Suprapubic skin (tissue), 4 donors: ENCODE measurements at places on chromosomes 16 and 17.
A peak's percentile ranks its signal among the peaks of the same experiment; 100 is the strongest.

DNA sequence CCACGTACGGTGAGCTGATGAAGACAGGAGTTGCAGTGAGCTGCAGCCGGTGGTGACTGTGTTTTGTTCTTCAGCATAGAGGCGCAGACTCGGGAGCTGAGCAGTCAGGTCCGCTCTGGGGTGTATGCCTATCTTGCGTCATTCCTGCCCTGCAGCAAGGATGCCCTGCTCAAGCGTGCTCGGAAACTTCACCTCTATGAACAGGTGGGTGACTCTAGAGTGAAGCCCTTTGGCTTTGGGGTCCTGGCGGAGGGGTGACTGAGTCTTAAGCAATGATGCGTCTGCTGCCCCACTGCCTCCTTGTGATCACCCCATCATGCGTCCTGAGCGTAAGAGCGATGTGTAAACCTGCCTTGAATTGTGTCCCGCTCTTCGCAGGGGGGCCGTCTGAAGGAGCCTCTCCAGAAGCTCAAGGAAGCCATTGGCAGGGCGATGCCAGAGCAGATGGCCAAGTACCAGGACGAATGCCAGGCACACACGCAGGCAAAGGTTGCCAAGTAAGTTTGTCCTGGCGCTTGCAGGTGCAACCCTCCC is 22.9 kb downstream of the UBN1 start:
- DNase-seq, result no peak

- DNase-seq, result peak; percentile 80
Observed at GRCh38 chr16:3157229-3158025, 22.6 kb downstream of the ZNF213 start.

DNA sequence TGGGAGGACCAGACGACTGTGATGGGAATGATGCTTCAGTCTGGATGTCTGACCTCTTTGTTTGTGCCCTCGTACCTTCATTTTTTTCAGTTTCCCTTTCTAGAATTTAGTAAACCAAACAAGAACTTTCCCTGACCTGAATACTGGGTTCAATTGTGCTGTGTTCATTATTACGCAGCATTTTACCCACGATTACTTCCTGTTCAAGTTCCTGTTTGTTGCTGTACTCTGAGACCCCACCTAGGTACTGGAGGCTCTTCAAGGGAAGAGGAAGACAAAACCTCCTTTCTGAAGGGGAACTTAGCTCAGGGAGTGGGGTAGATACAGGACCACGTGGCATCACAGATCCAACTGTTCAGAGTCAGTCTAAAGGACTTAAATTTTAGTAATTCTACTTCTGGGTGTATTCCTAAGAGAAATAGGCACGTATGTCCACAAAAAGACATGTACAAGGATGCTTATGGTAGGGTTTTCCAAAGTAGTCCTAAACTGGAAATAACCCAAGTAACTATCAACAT is 9.2 kb upstream of the PRKCB start:
- DNase-seq, result no peak

- no peak for DNase-seq
Observed at GRCh38 chr17:68257934-68258333, 10.1 kb downstream of the AMZ2 start.

GRCh38 chr17:62984801-62985200 is 18.8 kb downstream of the TANC2 start:
- no peak for DNase-seq

DNA sequence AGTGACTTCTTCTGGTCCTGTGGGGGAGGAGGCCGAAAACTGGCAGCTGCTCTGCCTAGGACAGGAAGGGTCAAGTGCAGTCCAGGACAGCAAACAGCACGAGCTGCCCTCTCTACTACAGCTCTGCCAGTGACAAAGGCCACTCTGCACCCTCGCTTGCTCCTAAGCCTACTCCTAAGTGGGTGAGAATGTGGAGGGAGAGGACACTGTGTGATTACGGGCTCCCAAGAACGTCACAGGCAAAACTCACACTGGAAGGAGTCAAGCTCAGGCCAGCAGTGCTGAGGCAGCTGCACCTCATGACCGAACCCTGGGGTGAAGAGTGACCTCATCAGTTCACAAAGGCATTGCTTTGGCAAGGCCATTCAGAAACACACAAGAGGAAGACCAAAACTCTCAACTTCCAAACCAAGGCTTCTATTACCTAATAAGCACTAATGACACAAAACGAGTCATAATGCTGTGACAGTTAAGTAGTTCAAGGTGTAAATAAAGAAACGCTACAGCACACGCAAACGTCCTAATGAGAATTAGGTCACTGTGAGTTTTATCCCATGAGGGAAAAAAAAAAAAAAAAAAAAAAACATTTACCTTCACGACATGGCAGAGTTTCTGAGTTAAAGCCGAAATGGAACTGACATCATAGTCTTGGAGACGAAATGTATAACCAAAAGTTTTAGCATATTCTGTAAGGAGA is 35.1 kb downstream of the MARF1 start:
- DNase-seq, result no peak

DNA sequence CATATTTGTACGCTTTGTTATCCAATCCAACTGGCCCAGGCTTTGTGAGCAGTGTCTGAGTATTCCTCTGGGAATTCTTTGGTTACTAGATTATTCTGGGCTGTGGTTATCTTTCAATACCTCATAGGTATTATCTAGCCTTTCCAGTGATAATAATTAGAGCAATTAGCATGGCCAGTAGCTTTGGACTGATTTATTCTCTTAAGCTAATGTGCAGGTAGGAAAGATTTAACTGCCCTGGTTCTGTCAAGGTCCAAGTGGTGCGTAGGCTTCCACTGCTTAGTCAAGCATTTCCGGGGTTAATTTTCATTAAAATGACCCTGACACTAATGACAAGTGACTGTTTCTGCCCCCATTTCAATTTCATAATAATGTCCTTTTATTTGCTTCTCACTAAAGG is 54.2 kb upstream of the PMFBP1 start:
- DNase-seq, result no peak

GRCh38 chr16:12674071-12674470 is 129.6 kb downstream of the CPPED1 start:
- DNase-seq, result no peak

DNA sequence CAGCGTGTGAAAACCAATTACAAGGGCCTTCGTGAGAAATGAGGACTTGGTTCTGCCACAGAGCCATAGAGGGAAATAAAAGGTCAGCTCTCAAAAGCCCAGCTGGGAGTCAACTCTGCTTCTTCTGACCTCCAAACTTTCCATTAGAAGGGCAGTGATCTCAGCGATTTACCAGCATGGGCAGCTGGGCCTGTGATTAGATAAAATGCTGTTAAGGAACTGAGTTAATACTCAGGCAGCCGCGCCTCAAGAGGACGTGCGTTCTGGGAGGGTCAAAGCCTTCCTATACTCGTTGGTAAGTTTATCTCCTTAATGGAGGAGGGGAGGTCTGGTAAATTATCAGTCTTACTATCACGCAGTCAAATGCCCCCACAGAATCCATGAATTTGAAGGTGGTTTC is 480.2 kb upstream of the ERCC4 start:
- DNase-seq, result no peak

GRCh38 chr17:41692722-41693521 is 4.2 kb downstream of the EIF1 start:
- DNase-seq, result no peak

DNA sequence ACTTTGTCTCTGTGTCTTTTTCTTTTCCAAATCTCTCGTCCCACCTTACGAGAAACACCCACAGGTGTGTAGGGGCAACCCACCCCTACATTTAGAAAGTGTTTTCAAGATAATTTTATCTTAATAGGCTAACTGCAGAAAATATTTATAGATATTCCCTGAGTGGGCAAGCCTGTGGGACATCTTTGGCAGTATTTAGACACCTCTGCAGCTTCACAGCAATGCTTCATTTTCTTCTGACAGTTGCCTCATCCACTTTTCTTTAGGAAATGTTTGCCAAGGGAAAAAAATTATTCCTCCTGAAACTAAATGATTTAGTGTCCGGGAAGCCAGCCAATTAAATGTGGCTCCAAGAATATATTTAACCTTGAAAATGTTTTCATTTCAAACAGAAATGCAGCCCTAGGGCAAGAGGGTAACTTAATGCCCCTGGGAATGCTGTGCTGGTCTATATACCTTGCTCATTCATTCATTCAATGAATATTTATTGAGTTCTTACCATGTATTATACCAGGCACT is 290.4 kb downstream of the ABCC12 start:
- no peak for DNase-seq

- no peak for DNase-seq
Observed at GRCh38 chr17:40604327-40605080, 39.2 kb upstream of the CCR7 start.

- DNase-seq, result peak; percentile 81
Observed at GRCh38 chr17:76725580-76726230, 701 bp downstream of the JMJD6 start.

- no peak for DNase-seq
Observed at GRCh38 chr17:67679225-67679624, 38.5 kb upstream of the NOL11 start.

GRCh38 chr16:67641779-67642708 is 2.9 kb upstream of the CARMIL2 start:
- no peak for DNase-seq

DNA sequence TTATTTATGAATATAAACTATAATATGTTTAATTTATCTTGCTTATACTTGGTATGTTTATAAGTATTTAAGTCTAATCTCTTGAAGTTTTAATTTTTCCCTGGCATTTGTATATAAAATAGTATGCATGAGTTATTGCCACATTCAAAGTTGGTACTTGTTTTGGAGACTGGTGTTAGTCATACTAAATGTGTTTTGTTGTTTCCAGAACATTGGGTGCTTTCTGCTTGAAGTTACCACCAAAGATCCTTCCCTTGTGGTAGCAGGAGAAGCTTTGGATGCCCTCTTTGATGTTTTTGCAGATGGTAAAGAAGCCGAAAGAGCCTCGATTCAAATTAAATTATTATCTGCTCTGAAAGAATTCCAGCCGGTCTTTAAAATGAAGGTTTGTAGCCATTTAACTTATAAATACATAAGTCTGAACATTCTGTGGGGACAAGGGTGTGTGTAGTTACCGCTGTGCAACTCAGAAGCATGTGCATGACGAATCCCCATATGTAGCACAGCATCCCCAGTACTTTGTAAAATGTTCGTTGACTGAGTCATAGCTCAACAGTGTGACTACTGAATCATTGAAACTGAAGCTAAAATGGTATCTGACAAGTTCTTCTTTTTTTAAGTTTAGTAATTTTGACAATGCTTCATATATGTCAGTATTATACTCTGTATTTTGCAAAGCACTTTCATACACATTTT is 36.4 kb downstream of the HEATR3 start:
- no peak for DNase-seq

- DNase-seq, result no peak
Observed at GRCh38 chr16:48574766-48575165, 35.2 kb downstream of the N4BP1 start.

DNA sequence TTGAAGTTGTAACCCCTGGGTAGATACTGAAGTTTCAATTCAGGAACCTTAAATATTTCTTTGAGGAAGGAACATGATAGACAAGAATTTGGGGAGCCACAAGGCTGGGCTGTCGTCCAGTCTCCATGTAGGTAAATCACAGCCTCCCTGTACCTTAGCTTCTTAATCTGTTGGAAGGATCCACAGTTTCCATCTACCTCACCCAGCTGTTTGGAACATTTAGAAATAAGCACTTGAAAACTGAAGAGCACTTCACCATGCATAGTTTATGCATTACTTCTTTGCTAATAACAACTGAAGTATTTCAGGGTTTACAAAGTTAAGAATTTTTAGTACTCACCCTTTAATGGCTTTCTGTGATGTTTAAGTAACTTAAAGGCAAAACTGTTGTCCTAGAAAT is 17.2 kb downstream of the TXNDC11 start:
- no peak for DNase-seq

- DNase-seq, result peak; percentile 73
Observed at GRCh38 chr17:751269-752001, 629 bp downstream of the GEMIN4 start.

- DNase-seq, result no peak
Observed at GRCh38 chr17:36947922-36948716, 635 bp upstream of the AATF start.

GRCh38 chr17:48632579-48633265 is 6.6 kb upstream of the HOXB9 start:
- DNase-seq, result no peak

DNA sequence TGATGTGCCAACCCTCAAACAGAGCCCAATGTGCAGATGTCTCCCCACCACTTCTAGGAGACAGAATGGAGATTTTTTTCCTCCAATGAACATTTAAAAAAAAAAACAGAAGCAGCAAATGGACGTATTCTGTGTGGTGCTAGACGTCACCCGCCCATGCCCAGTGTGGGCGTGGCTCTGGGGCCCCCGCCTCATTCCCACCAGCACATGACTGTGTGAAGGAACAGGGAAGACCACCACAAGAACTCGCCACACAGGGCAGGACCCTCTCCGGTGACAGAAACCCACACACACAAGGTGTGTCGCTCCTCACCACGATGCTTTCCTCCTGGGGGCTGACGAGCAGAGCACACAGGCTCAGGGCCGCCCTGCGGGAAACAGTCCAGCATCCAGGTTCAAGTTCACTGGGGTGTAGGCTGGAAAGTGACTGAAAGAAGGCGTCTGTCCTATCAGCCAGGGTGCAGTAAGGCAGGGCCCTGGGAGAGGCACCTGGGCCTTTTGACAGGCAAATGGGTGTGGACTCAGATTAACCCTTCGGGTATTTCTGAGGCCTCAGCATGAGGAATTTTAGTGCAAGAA is 53.5 kb downstream of the KLHDC4 start:
- no peak for DNase-seq

DNA sequence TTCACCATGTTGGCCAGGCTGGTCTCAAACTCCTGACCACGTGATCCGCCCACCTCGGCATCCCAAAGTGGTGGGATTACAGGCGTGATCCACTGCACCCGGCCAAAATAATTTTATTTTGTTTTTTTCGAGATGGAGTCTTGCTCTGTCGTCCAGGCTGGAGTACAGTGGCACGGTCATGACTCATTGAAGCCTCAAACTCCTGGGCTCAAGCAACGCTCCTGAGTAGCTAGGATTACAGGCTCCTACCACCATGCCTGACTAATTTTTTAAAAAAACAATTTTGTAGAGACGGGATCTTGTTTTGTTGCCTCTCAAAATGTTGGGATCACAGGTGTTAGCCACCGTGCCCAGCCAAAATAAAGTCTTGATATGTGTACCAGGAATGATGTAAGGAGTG is 2.4 kb upstream of the TTLL6 start:
- no peak for DNase-seq

DNA sequence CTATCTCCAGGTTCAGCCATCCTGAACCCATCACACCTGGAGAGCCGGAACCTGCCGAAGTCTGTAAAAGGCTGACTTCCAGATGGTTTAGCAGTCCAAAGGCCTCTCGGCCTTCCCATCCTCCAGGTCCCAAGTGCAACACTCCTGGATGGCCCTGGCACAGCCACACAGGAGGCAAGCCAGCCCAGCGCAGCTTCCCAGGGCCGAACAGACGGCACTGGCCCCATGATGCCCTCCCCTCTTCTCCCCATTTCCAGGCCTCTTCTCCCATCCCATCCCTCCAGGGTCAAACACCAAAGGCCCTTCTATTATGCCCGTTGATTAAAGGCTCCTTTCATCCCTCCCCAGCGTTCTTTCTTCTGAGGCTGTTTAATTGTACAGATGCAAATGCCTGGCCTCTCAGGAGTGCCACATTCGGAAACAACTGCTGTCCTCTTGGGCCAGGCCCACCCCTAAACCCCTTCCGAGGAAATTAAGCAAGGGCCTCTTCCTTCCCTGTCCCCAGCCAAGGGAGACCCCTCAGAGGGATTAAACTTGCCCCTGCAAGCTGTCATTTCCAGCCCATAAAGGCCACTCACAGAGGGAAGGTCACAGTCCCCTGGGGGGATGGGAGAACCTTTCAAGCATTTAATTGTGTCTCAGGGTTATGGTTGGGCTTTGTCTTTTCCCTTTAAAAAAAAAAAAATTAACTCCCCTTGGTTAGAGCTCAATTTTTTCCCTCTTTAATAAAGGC is 30.8 kb downstream of the AXIN2 start:
- no peak for DNase-seq
